ENCODE measurements at places on chromosomes 6 and 20. TPM values are rescaled to one million over a fixed set of nuclear protein-coding genes. Genes with fewer than 3 reads are reported as not detected.

The ASIP gene
- not detected for total RNA-seq

The WFDC10B gene
- not detected for total RNA-seq

The MUC21 gene
- total RNA-seq: not detected

The RPL7L1 gene
- 179 TPM for total RNA-seq

The DUSP22 gene
- 22.0 TPM for total RNA-seq

The IL20RA gene
- not detected for total RNA-seq

The SS18L1 gene
- 24.3 TPM for total RNA-seq

The OR2H2 gene
- not detected for total RNA-seq

The PRELID3B gene
- total RNA-seq: 121 TPM

The TMEM74B gene
- total RNA-seq: 0.36 TPM

The BPIFA1 gene
- not detected for total RNA-seq

The EYS gene
- not detected for total RNA-seq

The CRISP2 gene
- not detected for total RNA-seq

The FAM83C gene
- not detected for total RNA-seq

The RAE1 gene
- 54.4 TPM for total RNA-seq

The SRSF3 gene
- 546 TPM for total RNA-seq

The ADAM33 gene
- not detected for total RNA-seq

The MRAP2 gene
- not detected for total RNA-seq

The PRND gene
- total RNA-seq: not detected

The KHDC1 gene
- total RNA-seq: 6.4 TPM

The CALHM6 gene
- 29.2 TPM for total RNA-seq

The KHDRBS2 gene
- not detected for total RNA-seq

The ELOVL4 gene
- total RNA-seq: 2.1 TPM

The SGK2 gene
- 0.17 TPM for total RNA-seq

The BPI gene
- not detected for total RNA-seq

The KCNQ2 gene
- not detected for total RNA-seq

The ZSCAN23 gene
- total RNA-seq: 1.1 TPM

The TXLNB gene
- total RNA-seq: not detected

The LY6G5B gene
- 29.5 TPM for total RNA-seq

The TMEM200A gene
- 0.69 TPM for total RNA-seq

The TSPYL1 gene
- total RNA-seq: 41.8 TPM

The BACH2 gene
- 68.1 TPM for total RNA-seq

The RIMS1 gene
- total RNA-seq: not detected
